ENCODE measurements at places on chromosomes 3 and 15.

DNA sequence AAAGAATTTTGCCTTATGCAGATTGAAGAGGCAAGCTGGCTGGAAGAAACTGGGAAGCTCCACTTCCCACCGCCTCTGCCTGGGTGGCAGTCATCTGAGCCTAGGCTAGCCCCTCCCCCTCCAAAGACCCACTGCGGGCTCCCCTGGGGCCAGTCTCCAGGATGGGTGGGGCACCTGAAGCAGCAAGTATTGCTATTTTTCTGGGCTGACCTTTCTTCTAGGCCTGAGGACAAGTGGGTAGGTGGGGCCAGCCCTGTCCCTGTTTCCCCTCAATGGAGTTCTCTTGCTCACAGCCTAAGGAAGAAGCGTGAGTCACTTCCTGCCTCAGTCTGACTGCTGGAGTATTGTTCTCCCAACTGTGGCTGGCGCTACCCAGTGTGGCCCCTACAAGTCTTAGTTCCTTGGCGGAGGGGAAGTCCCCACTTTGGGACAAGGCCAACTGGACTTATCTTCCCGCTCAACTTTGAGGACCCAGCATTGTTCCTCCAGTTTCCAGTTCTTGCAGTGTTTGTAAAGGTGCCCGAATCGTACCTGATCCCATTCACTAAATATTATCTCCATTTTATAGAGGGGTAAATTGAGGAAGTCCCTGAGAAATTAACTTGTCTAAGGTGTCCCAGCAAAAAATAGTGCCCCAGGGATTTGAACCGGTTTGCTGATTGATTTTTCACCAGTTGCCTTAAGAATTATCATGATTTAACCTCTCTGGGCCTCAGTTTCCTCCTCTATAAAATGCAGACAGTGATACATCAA is 1.4 kb downstream of the FURIN start:
- DNase-seq = peak; percentile 60
- peak overlapping the region; percentile 97 for H3K4me3 ChIP-seq
- H3K27me3 ChIP-seq = no peaks in the 10 kb centered on the region
- H3K36me3 ChIP-seq = no peaks in the 10 kb centered on the region
- peak overlapping the region; percentile 94 for H3K27ac ChIP-seq

DNA sequence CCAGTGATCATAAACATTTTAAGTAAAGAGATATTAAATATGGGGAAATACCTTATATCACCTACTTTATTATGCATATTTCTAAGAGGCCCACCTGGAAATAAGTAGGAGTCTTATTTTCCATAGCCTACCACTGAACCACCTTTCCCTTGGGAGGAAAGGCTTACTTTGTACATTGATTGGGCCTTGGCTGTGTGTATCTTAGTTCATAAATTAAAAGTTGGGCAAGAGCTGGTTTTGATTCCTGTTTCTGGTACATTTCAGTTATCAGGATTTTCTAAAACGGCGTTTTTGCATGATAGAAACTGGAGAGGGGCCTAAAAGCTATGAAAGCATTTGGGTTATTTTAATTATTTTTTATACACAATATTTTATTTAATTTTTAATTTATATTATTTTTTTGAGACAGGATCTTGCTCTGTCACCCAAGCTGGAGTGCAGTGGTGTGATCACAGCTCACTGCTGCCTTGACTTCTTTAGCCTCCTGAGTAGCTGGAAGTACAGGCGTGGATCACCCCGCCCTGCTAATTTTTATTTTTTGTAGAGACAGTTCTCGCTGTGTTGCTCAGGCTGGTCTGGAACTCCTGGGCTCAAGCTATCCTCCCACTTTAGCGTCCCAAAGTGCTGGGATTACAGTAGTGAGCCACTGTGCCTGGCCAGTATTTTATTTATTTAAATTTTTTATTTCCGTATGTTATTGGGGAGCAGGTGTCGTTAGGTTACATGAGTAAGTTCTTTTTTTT is 2.6 kb downstream of the GMPS start:
- no peak overlapping the region for H3K27ac ChIP-seq
- no peak for DNase-seq
- H3K4me1 ChIP-seq = peaks cover 17% of the 10 kb centered on the region

DNA sequence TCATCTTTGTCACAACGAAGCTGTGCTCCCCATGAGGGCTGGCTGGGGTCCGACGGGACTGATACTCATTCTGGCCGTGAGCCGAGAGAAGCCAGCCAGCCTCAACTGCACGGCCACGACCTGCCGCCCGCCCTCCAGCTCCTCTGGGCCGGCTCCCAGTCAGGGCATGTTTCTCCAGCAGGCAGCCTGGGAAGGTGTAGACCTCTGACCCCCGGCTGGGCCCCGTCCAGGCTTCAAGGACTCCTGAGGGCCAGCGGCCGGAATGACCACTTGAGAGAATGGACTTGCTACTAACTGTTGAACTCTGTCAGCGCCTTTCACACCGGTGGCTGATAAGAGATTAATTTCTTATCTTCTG is 18.1 kb upstream of the MUC4 start:
- H3K27me3 ChIP-seq = no peaks in the 10 kb centered on the region
- no peak overlapping the region for H3K27ac ChIP-seq
- DNase-seq = no peak

GRCh38 chr3:3633761-3634160 is 165.5 kb upstream of the LRRN1 start:
- H3K4me3 ChIP-seq = no peak overlapping the region
- no peak for DNase-seq
- no peaks in the 10 kb centered on the region for H3K36me3 ChIP-seq

GRCh38 chr3:149120051-149120972 is 9.1 kb upstream of the HPS3 start:
- H3K27ac ChIP-seq = no peak overlapping the region
- no peak overlapping the region for H3K4me3 ChIP-seq
- no peaks in the 10 kb centered on the region for H3K36me3 ChIP-seq
- peaks cover 7% of the 10 kb centered on the region for H3K4me1 ChIP-seq

- H3K36me3 ChIP-seq = no peaks in the 10 kb centered on the region
- no peaks in the 10 kb centered on the region for H3K27me3 ChIP-seq
- H3K4me3 ChIP-seq = no peak overlapping the region
These were observed 34.3 kb downstream of the CCR3 start for GRCh38 chr3:46276497-46277099.

DNA sequence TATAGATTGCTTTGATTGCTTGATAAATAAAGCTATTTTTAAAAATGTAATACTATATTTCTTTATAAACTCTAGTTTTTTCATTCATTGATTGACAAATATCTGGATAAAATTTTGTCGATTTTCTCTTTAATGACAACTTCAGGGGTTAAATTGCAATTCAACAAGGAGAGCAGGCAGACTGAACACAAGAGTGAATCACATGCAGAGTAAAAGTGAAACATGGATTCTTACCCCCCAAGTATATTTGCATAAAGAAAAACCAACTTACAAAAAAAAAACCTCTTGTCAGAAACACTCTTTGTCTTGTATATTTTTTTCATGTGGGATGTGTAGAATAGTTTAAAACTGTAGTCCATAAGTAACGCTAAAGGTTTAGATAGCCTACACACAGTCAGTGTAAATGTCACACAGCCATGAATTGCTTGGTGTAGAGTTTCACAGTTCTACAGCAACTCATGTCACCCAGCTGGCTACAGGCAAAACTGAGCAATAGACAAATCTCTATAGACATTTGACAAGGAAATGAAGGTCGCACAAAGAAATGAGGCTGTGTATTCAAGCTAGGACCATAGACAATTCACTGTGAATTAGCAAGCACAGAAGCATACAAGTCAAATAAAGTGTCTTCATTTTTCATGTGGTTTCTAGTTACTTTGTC is 141.6 kb downstream of the THRB start:
- peaks cover 34% of the 10 kb centered on the region for H3K4me1 ChIP-seq
- no peaks in the 10 kb centered on the region for H3K36me3 ChIP-seq
- H3K27ac ChIP-seq = peak overlapping the region; percentile 82
- no peak for DNase-seq

- no peak overlapping the region for H3K27ac ChIP-seq
- no peaks in the 10 kb centered on the region for H3K36me3 ChIP-seq
- DNase-seq = no peak
- peaks cover 9% of the 10 kb centered on the region for H3K4me1 ChIP-seq
- no peaks in the 10 kb centered on the region for H3K27me3 ChIP-seq
These were observed 43.1 kb upstream of the HES1 start for GRCh38 chr3:194092881-194093301.

GRCh38 chr3:78791753-78792152 is 976.0 kb downstream of the ROBO1 start:
- no peak overlapping the region for H3K4me3 ChIP-seq
- no peaks in the 10 kb centered on the region for H3K36me3 ChIP-seq
- H3K27me3 ChIP-seq = no peaks in the 10 kb centered on the region

GRCh38 chr3:49906073-49906743 is 2.5 kb upstream of the MST1R start:
- peak overlapping the region; percentile 59 for H3K27ac ChIP-seq
- H3K36me3 ChIP-seq = peaks cover 11% of the 10 kb centered on the region
- peaks cover 25% of the 10 kb centered on the region for H3K4me1 ChIP-seq
- H3K27me3 ChIP-seq = no peaks in the 10 kb centered on the region
- no peak for DNase-seq
- H3K4me3 ChIP-seq = peak overlapping the region; percentile 66

DNA sequence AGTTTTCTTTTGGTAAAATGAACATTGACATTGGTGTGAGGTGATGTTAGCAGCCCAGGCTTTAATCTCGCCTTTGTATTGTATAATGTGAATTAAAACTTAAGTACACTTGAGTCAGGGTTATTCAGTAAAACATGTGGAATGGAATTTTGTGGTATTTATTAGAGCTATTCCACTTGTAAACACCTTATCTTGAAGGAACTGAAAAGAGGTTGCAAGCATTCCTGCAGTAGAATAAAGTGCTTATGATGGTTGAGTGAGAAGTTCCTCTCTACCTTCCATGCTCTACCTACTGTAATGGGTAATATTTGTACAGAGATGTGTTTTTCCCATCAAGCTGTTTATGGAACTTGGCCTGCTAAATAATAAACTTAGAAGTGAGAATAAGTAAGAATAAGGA is 36.1 kb downstream of the HMG20A start:
- H3K4me3 ChIP-seq = no peak overlapping the region
- H3K36me3 ChIP-seq = peaks cover 11% of the 10 kb centered on the region
- no peaks in the 10 kb centered on the region for H3K27me3 ChIP-seq
- H3K27ac ChIP-seq = no peak overlapping the region
- H3K4me1 ChIP-seq = peaks cover 20% of the 10 kb centered on the region

DNA sequence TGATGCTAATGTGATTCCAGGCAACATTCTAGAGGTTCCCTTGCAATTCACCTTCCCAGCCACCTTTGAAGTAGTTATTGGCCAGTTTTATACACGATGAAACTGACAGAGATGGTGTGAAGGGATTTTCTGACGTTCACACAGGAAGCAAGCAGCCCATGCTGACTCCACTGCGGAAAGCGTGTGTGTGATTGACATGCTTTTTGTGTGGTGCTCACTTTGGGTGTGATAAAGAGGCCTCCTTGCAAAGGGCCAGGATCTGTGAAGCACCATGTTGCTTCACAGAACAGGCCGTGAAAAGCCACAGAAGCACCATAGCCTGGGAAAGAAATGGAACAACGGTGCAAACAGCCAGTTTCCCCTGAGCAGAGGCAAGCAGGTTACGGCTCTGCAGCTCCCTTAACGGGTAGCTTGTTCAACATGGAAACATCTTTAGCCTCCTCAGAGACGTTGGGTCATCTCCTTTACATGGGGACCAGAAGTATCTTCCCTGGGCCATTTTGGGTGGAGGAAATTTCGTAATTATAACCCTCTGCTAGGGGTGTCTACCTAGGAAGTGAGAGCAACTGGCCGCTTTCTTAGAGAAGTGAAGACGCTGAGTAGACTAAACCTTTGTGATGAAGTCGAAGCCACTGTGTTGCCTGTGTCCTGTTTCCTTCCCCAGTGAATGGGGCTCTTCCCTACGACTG is 108.5 kb downstream of the APBA2 start:
- H3K4me3 ChIP-seq = no peak overlapping the region
- no peaks in the 10 kb centered on the region for H3K4me1 ChIP-seq
- no peak for DNase-seq
- no peaks in the 10 kb centered on the region for H3K27me3 ChIP-seq

DNA sequence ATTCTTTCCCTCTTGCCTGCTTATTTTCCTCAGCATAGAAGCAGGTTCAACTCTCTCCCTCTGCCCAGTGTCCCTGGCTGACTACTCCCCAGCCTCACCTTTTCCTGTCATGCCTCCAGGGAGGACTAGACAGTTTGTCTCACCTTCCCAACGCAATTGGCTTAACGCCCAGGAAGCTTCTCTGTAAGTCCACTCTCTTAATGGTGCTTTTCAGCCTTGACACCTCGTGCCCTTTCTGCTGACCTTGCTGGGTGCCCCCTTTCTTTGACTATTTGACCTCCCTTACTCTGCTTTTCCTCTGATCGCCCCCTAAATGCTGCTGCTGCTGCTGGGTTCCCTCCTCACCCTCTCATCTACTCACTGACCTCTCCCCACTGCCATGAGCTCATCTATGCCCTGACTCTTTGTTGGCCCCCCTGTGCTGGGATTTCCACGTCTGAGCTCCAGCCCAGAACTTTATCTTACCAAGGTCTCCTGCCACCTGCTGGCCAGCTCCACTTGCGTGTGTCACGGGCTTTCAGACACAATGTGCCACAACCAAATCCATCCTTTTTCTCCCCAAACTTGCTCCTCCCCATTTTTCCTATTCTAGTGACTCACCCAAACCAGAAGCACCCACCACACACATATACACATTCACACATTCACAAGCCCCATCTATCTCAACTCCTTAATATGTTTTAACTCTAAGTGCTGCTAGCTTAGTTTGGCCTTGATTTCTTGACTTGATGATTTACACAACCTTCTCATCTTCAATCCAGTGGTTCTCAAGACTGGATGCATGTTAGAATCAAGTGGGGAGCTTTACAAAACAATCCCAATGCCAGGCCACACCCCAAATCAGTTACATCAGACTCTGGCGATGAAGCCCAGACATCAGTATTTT is 16.6 kb downstream of the EPB42 start:
- no peaks in the 10 kb centered on the region for H3K27me3 ChIP-seq
- no peaks in the 10 kb centered on the region for H3K36me3 ChIP-seq
- no peak overlapping the region for H3K4me3 ChIP-seq
- H3K4me1 ChIP-seq = no peaks in the 10 kb centered on the region

GRCh38 chr3:100605358-100605757 is 4.0 kb upstream of the ADGRG7 start:
- H3K4me3 ChIP-seq = no peak overlapping the region
- H3K27ac ChIP-seq = no peak overlapping the region
- no peak for DNase-seq

GRCh38 chr15:82980981-82981380 is 5.0 kb upstream of the RAMAC start:
- H3K4me3 ChIP-seq = no peak overlapping the region
- H3K27ac ChIP-seq = no peak overlapping the region
- H3K27me3 ChIP-seq = no peaks in the 10 kb centered on the region
- DNase-seq = no peak

DNA sequence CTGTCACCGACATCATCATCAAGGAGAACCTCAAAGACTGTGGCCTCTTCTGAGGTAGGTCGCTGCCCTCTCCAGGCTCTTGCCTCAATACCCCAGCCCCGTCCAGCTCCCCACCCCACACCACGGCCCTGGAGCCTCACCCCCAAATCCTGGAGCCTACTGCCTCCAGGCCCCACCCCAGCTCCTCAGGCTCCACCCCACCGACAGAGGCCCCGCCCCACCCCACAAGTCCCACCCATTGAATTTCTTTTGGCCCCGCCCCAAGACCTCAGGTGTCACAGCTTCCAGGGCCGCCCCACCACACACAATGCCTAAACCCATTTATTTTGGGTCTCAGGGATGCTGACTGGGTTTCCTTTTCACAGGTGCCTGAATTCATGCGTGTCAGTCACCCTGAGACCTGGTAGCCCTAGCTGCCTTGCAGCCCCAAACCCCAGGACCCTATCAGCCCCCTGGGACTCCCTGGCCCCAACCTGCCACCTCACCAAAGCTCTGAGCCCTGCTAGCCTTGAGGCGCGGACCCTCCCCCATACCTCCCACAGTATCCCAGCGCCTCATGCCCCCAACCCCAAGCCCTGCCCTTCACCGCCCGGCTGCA is 3.6 kb downstream of the GNAT1 start:
- peak overlapping the region; percentile 35 for H3K4me3 ChIP-seq
- H3K27me3 ChIP-seq = no peaks in the 10 kb centered on the region
- DNase-seq = no peak
- peaks cover 21% of the 10 kb centered on the region for H3K4me1 ChIP-seq

Measured in thoracic aorta (tissue), 2 donors.